ENCODE measurements at places on chromosomes 4 and X. TPM values are rescaled to one million over a fixed set of nuclear protein-coding genes. Genes with fewer than 3 reads are reported as not detected.

Gene CPZ
- total RNA-seq: 14.5 TPM

Gene UGT2B10
- total RNA-seq: not detected

Gene ADGRG4
- total RNA-seq: not detected

Gene SPRY1
- 13.6 TPM for total RNA-seq

Gene SERTM2
- 2.3 TPM for total RNA-seq

Gene MAGEA10
- total RNA-seq: not detected

Gene PCDH7
- 52.8 TPM for total RNA-seq

Gene MGAT4D
- total RNA-seq: not detected

Gene SLITRK4
- total RNA-seq: under 0.01 TPM

Gene TMEM165
- 149 TPM for total RNA-seq

Gene CLDN22
- total RNA-seq: not detected

Gene RIPPLY1
- total RNA-seq: not detected

Gene KIF4A
- total RNA-seq: 1.8 TPM

Gene FBXW7
- total RNA-seq: 84.1 TPM

Gene PLAC1
- 1.7 TPM for total RNA-seq

Gene RHOXF1
- total RNA-seq: not detected

Gene XG
- total RNA-seq: 7.9 TPM

Gene NAP1L2
- total RNA-seq: 1.1 TPM

Gene CXCL5
- 14.0 TPM for total RNA-seq

Gene BTK
- not detected for total RNA-seq

Gene CXorf65
- not detected for total RNA-seq

Gene USP17L30
- total RNA-seq: not detected

Gene MORF4L2
- 507 TPM for total RNA-seq

Gene HMX1
- total RNA-seq: not detected

Gene NLRP2B
- total RNA-seq: under 0.01 TPM
